ENCODE measurements at places on chromosomes 7 and 10. TPM values are rescaled to one million over a fixed set of nuclear protein-coding genes. Genes with fewer than 3 reads are reported as not detected.

CPVL gene
- polyA plus RNA-seq = 320 TPM

KIAA1549 gene
- polyA plus RNA-seq = 2.1 TPM

GJC3 gene
- 0.33 TPM for polyA plus RNA-seq

EPHA1 gene
- polyA plus RNA-seq = 42.3 TPM

SYCE1 gene
- not detected for polyA plus RNA-seq

STOX1 gene
- polyA plus RNA-seq = not detected

DNA sequence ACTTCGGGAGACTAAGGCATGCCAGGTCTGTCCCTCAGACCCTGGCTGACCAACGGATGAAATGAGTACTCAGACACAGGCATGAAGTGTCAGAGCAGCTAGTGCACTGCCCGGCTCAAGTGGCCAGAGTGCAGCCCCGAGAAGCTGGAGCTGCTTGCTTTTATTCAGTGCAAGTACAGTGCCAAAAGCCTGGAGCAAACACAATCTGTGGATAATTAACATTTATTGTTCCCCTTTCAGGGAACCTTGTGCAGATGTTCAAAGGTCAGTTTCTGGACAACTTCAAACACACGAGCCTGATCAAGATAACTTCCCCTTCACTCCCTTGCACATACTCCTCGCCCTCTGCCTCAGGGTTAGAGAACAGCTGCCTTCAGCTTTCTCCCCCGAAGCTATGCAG is 7.9 kb upstream of the ATE1 start:
- DNase-seq = peak; percentile 98
- no peaks in the 10 kb centered on the region for H3K36me3 ChIP-seq
- no peaks in the 10 kb centered on the region for H3K27me3 ChIP-seq
- peak overlapping the region; percentile 64 for H3K27ac ChIP-seq

DNA sequence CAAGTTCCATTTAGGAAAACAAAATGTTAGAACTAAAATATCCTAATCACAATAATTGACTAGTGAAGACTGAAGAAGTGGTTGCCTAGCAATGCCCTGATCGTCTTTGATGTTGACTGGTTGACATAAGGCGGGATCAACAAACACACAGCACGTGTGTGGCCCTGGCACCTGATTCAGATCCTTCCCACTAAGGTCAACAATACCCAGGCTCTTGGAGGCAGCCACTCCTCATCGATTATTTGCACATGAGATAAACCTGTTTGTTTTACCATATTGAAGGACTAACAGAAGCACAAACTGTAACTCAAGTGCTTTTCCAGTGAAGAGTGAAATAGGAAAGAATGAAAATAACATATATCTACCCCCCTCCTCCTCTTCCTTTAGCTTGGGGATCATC is 15.6 kb downstream of the FANK1 start:
- no peaks in the 10 kb centered on the region for H3K4me1 ChIP-seq
- H3K27me3 ChIP-seq = no peaks in the 10 kb centered on the region

DNA sequence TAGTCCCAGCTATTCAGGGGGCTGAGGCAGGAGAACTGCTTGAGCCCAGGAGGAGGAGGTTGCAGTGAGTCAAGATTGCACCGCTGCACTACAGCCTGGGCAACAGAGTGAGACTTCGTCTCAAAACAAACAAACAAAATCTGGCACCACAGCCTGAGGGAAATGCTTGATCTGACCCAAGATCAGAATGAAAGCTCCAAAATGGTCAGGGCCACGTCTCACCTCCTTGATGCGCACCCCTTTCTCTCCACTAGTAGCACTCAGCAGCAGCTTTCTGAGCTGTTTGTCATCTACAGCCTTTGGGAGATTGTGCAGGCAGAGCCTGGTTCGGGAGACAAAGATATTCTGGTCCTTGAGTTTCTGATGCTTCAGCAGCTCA is 22.7 kb downstream of the RBM28 start:
- H3K4me1 ChIP-seq = no peaks in the 10 kb centered on the region
- H3K36me3 ChIP-seq = peaks cover 24% of the 10 kb centered on the region
- H3K27ac ChIP-seq = no peak overlapping the region
- H3K4me3 ChIP-seq = no peak overlapping the region
- no peaks in the 10 kb centered on the region for H3K27me3 ChIP-seq

- H3K27ac ChIP-seq = peak overlapping the region; percentile 98
- H3K27me3 ChIP-seq = no peaks in the 10 kb centered on the region
- peaks cover 75% of the 10 kb centered on the region for H3K4me1 ChIP-seq
- H3K36me3 ChIP-seq = no peaks in the 10 kb centered on the region
- peak overlapping the region; percentile 87 for H3K4me3 ChIP-seq
These were observed 846 bp upstream of the ZNF775 start for GRCh38 chr7:150378115-150378852.

- no peaks in the 10 kb centered on the region for H3K27me3 ChIP-seq
- H3K4me1 ChIP-seq = no peaks in the 10 kb centered on the region
- no peak for DNase-seq
- H3K4me3 ChIP-seq = no peak overlapping the region
These were observed 113.2 kb downstream of the NRBF2 start for GRCh38 chr10:63246356-63246755.

DNA sequence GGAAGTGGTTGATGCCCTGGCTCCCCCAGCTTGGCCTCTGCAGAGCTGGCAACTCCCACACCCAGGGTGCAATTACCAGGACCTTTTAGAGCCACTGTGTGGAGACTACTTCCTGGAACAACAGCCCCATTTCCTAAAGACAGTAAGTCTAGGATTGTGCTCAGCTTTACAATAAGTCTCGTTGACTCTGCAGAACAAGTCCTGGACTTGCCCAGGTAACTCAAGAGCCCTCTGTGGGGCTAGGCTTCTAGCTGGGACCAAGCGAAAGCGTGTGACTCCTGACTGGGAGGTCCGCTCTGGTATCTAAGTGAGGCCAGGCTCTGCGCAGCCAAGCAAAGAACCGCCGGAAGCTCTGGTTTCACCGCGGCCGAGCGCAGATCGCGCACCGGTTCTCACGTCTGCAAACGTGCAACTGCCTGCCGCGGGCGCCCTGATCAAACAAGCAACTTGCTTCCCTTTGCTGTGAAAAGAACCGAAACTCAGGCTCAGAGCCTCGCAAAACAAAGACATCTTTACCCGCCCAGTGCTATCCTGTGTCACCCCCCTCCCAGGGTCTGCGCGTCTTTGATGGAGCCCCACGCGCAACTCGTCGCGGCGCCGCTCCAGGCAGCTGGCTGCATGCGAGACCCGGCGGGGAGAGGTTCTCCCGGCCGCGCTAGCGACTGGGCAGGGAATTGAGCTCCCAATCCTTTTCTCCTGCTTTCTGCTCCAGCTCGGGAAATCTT is 4.4 kb upstream of the PDLIM1 start:
- no peaks in the 10 kb centered on the region for H3K36me3 ChIP-seq
- peak overlapping the region; percentile 85 for H3K27ac ChIP-seq
- H3K4me3 ChIP-seq = no peak overlapping the region
- peak; percentile 70 for DNase-seq

- DNase-seq = no peak
- H3K27ac ChIP-seq = no peak overlapping the region
- H3K4me3 ChIP-seq = no peak overlapping the region
- no peaks in the 10 kb centered on the region for H3K27me3 ChIP-seq
- H3K4me1 ChIP-seq = no peaks in the 10 kb centered on the region
- H3K36me3 ChIP-seq = no peaks in the 10 kb centered on the region
These were observed 145.6 kb downstream of the ZNF248 start for GRCh38 chr10:37711617-37712488.

- no peak overlapping the region for H3K4me3 ChIP-seq
- no peaks in the 10 kb centered on the region for H3K4me1 ChIP-seq
- H3K36me3 ChIP-seq = no peaks in the 10 kb centered on the region
- H3K27me3 ChIP-seq = no peaks in the 10 kb centered on the region
These were observed 257.6 kb upstream of the LRGUK start for GRCh38 chr7:133869556-133869955.

GRCh38 chr7:140297192-140297591 is 101.1 kb downstream of the SLC37A3 start:
- H3K27me3 ChIP-seq = no peaks in the 10 kb centered on the region
- DNase-seq = no peak
- H3K36me3 ChIP-seq = no peaks in the 10 kb centered on the region
- no peaks in the 10 kb centered on the region for H3K4me1 ChIP-seq
- no peak overlapping the region for H3K4me3 ChIP-seq
- H3K27ac ChIP-seq = no peak overlapping the region

- no peaks in the 10 kb centered on the region for H3K36me3 ChIP-seq
- DNase-seq = peak; percentile 15
- peak overlapping the region; percentile 91 for H3K27ac ChIP-seq
- H3K4me3 ChIP-seq = no peak overlapping the region
These were observed 2.1 kb downstream of the TRDMT1 start for GRCh38 chr10:17199351-17199804.

DNA sequence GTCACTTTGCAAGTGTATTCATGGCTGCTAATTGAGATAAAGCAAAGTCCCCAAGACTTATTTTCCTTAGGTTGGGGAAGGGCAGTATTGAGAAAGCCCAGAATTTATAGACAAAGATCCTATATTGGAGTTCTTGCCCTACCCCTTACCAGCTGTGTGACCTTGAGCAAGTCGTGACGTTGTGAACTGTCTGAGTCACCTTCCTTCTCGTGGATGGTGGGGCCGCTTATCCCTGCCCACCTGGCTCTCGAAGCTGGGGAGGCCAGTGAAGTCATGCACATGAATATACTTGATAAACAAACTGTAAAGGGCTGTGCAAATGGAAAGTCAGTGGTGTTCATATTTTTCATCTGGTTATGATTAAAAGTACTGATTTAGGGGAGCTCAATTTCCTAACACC is 127.4 kb downstream of the TACC2 start:
- DNase-seq = peak; percentile 79
- no peak overlapping the region for H3K27ac ChIP-seq
- H3K4me3 ChIP-seq = no peak overlapping the region
- H3K27me3 ChIP-seq = no peaks in the 10 kb centered on the region
- H3K4me1 ChIP-seq = peaks cover 7% of the 10 kb centered on the region
- peaks cover 38% of the 10 kb centered on the region for H3K36me3 ChIP-seq

DNA sequence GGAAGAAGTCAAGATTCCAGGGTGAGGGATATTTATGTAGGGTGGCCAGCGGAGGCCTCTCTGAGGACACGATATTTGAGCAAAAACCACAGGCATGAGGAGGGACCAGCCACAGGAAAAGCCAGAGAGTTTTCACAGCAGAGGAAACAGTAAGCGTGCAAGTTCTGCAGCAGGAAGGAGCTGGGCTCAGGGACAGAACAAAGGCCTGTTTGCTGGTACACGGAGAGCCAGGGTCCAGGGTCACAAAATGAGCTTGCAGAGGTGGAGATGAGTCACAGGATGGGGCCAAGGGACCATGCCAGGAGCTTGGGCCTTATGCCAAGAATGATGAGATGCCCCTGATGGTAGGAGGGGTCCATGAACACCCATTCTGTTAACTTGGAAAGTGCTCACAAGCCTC is 283.5 kb downstream of the PLXNA4 start:
- no peak for DNase-seq
- no peaks in the 10 kb centered on the region for H3K4me1 ChIP-seq
- H3K36me3 ChIP-seq = no peaks in the 10 kb centered on the region
- no peak overlapping the region for H3K27ac ChIP-seq
- no peaks in the 10 kb centered on the region for H3K27me3 ChIP-seq
- no peak overlapping the region for H3K4me3 ChIP-seq

- no peaks in the 10 kb centered on the region for H3K36me3 ChIP-seq
- no peaks in the 10 kb centered on the region for H3K27me3 ChIP-seq
- no peaks in the 10 kb centered on the region for H3K4me1 ChIP-seq
- H3K4me3 ChIP-seq = no peak overlapping the region
These were observed 186.2 kb downstream of the DNAJB6 start for GRCh38 chr7:157522954-157523353.

- H3K36me3 ChIP-seq = no peaks in the 10 kb centered on the region
- H3K4me3 ChIP-seq = no peak overlapping the region
- H3K27ac ChIP-seq = no peak overlapping the region
- H3K4me1 ChIP-seq = no peaks in the 10 kb centered on the region
These were observed 14.4 kb downstream of the PKD2L1 start for GRCh38 chr10:100315615-100316014.

DNA sequence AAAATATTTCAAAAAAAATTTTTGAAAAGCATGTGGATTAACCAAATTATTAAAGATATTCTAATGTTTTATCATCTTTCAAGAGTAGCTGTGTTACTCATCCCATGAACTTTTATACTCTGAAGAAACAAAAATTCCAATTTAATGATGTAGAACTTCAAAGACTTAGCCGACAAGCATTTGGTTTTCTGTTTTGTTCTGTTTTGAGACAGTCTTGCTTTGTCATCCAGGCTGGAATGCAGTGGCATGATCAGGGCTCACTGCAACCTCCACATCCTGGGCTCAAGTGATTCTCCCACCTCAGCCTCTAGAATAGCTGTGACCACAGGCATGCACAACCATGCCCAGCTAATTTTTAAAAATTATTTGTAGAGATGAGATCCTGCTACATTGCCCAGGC is 17.8 kb upstream of the LCOR start:
- H3K27ac ChIP-seq = no peak overlapping the region
- no peaks in the 10 kb centered on the region for H3K4me1 ChIP-seq
- H3K27me3 ChIP-seq = no peaks in the 10 kb centered on the region
- H3K4me3 ChIP-seq = no peak overlapping the region
- no peaks in the 10 kb centered on the region for H3K36me3 ChIP-seq

DNA sequence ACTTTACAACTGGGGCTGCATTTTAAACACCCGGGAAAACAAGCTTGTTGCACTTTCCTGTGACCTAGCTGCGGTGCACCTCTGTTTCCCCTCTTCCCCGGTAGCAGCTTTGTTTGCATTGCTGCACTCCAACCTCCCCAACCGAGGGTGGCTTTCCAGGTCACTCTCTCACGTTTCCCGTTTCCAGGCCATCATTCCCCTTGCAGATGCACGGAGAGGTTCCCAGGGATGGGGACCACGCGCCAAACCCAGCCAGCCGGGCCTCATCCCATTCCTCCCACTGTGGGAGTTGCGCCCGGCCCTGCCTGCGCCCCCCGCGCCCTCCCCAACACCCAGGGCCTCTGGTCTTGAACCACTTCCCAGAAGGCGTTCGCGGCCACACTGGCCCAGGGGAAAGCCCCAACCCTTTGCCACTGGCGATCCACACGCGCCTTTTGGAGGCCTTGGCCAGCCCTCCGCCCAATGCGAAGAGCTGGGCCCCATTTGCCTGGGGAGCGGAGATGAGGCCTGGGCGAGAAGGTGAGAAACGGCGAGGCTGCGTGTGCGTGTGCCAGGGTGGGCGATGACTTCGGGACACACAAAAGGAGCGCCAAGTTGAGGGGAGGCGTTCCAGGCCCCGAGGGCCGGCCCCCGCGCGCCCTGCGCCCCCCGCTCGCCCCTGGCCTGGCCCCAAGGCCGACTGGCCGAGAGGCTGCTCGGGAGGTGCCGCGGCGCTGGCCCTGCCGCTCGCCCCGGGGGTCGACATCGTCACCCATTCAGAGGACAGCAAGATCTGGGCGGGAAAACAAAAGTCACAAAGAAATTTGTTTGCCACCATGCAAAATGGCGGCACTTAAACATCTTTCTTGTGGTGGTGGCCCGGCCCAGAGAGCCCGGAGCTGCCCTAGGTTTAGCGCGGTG is 15.9 kb downstream of the SKIDA1 start:
- H3K36me3 ChIP-seq = no peaks in the 10 kb centered on the region
- H3K4me1 ChIP-seq = no peaks in the 10 kb centered on the region
- no peak for DNase-seq
- H3K27ac ChIP-seq = no peak overlapping the region
